ENCODE measurements at places on chromosomes 12 and 14.

GRCh38 chr12:65786041-65786440 lies 38.2 kb upstream of the HMGA2 start:
- DNase-seq: no peak

DNA sequence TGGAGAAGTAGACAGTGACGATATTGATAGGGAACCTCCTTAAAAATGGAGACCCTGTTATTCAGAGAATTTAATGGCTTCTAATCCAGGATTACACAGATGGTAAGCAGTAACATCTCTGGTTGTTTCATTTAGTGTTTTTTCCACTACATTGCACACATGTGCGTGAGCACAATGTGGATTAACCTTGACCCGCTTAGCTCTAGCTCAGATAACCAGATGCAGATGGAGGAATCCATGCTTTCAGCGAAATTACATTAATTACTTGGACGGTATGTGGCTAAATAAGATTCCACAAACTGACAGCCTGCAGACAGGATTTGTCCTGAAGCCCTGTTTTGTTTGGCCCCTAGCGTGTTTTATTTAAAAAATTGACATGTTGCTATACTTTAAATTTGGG lies 378.4 kb downstream of the CCDC91 start:
- DNase-seq: no peak

DNA sequence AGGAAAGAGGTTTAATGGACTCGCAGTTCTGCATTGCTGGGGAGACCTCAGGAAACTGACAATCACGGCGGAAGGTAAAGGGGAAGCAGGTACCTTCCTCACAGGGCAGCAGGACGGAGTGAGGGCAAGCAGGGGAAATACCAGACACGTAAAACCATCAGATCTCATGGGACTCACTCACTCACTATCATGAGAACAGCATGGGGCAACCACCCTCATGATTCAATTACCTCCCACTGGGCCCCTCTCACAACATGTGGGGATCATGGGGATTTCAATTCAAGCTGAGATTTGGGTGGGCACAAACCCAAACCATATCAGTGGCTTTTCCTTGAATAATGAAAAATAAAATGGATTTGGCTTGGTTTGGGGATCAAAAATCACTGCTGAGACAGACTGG lies 380.5 kb downstream of the VRK1 start:
- no peak for DNase-seq

GRCh38 chr12:126425264-126425663 lies 1360.0 kb downstream of the AACS start:
- DNase-seq: no peak

GRCh38 chr12:111991946-111992345 lies 21.0 kb downstream of the TMEM116 start:
- no peak for DNase-seq

- no peak for DNase-seq
Measured at GRCh38 chr12:54193434-54193833, 4.6 kb upstream of the SMUG1 start.

GRCh38 chr12:8905546-8905945 lies 8.8 kb upstream of the PHC1 start:
- no peak for DNase-seq

DNA sequence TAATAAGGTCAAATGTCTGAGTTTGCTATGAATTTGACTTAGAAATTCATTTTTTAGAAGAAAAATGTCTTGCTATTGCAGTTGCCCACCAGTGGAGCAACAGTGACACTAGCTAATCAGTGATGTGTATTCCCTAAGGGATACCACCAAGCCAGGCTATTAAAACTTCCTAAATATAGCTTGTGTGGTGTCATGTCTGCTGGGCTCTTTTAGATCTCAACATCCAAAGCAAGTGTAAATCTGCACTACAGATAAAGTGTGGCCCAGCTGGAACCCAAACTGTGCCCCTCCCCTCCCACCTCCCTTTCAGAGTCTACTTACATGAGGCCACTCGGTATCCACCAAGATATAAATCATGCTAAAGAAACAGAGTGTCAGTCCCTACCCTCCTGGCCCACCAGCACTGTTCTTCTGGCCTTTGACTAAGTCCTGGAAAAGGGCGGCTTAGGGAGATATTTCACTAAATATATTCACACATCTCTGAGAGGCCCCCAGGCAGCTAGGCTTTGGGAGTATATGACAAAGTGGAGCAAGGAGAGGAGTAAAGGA lies 53.8 kb downstream of the SLC35F4 start:
- no peak for DNase-seq

GRCh38 chr12:21539797-21540196 lies 13.7 kb downstream of the SPX start:
- no peak for DNase-seq

DNA sequence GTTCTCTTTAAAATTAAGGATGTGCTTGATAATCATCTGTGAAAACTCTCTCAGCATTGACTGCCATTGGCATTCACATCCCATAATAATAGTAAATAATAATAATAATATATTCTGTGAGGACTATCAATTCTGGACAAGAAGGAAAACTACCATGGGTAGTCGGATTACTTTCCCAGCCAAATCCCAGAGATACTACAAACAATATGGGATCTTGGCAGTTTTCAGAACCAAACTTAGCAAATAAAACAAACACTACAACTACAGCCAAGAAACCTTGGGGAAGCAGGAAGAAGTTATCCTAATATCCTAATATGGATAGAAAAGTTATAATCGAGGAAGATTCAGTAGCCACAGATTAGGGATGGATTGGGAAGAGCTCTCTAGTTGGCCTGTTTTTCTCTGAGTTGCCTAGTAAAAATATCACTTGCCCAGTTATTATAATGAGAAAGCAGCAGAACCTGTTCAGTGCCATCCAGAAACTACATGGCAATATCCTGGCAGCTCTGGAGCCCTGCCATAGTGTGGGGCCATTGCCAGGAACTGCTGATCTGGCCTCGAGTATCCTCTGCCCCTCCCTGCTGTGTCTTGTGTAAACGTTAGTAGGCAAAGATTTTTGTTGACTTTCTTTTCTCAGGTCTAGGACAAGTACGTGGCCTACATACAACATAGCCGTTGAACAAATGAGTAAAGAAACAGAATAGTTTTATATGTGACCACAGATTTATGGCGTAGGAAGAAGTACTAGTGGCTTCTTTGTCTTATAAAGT lies 193.5 kb downstream of the SLC2A13 start:
- DNase-seq: no peak

GRCh38 chr12:57272337-57273151 lies 21.6 kb upstream of the STAC3 start:
- DNase-seq: no peak

DNA sequence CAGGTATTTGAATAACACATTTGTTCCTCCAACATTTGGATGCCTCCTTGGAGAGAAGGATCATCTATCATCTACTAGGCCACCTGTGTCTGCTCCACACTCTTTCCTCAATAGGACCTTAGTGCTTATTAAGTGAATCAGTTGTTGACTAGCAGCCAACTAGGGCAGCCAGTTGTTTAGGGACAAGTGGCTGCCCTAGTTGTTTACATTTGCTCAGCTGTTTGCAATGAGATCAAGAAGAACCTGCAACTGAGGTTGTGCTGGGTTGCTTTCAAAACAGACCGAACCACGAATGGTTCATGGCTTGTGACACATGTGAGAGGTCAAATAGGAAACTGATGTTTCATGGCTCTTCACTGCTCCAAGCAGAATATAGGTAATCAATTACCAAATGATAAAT lies 53.8 kb downstream of the TMCC3 start:
- DNase-seq: no peak

DNA sequence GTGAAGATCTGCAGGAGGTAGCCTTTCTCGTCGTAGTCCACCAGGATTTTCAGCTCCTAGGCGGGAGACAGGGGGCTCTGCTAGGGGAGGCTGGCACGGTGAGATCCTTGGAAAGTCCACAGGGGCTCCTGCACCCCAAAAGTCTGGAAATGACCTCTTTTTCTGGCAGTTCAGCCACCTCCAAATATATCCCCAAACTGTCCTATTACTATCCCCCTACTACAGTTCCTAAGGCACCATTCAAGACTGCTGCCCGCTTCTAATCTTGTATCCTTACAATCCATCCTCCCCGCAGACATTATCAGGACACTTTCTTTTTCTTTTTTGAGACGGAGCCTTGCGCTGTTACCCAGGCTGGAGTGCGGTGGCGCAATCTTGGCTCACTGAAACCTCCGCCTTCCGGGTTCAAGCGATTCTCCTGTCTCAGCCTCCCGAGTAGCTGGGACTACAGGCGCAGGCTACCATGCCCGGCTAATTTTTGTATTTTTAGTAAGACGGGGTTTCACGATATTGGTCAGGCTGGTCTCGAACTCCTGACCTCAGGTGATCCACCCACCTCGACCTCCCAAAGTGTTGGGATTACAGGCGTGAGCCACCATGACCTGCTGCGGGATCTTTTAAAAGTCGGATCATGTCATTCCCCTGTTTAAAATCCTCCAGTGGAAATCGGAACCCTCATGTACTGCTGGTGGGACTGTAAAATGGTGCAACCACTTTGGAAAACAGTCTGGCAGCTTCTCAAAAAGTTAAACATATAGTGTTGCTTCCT lies 18.5 kb downstream of the HPD start:
- no peak for DNase-seq

DNA sequence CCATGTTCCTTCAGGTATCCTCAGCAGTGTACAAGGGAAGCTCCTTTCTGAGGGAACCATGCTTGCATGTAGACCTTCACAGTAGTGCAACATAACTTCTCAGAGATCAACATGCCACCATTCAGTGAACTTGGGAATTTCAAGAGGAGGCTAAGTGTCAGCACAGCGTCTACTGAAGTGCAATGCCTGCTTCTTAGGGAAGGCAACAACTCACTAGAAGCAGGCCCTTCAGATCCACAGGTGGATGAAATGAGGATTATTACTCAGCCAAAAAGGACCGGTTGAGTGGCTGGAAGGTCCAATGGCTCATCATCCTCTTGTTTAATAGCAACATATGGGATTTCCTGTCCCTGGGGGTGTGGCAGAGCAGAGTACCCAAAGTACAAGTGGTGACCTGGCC lies 18.7 kb downstream of the RNASE10 start:
- DNase-seq: no peak

DNA sequence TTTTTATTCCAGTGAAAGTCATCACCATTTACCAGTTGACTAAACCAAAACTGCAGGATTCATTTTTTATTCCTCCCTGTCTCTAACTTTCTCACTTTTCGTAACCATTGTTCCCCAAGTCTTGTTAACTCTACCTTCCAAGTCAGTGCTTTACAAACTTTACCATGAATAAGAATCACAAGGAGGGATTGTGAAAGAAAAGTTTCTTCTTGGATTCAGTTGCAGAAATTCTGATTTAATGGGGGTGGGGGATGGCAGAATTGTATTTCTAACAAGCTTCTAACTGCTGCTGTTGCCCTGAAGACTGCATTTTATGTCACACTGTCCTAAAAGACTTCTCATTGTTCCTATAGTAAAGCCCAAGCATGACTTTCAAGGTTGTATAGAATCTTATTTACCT lies 5.0 kb upstream of the RAB21 start:
- no peak for DNase-seq

DNA sequence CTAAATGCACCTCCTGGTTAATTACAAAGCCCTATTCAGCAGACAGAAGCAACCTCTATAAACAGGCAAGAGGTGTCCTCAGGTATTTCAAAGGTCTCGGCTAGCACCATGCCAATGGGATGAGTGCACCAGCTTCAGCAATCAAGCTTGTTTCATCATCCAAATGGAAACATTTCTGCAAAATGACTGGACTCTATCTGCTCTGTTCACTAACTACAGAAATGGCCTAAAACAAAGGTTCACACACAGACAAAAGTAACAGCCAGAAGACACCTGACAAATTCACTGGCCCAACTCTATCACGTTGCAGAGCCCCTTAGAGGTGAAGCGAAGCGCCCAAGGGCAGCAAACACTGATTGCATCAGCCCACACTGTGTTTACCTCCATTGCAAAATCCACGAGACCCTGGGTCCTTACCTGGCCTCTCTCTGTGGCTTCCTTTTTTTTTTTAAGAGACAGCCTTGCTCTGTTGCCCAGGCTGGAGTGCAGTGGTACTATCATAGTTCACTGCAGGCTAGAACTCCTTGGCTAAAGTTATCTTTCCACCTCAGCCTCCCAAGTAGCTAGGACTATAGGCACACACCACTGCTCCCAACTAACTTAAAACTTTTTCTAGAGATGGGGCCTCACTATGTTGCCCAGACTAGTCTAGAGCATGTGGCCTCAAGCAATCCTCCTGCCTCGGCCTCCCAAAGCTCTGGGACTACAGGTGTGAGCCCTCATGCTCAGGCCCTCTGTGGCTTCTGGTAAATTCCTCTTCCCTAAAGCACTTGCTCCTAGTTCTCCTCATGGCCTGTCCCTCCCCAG lies 8.5 kb upstream of the SYNE3 start:
- DNase-seq: no peak

DNA sequence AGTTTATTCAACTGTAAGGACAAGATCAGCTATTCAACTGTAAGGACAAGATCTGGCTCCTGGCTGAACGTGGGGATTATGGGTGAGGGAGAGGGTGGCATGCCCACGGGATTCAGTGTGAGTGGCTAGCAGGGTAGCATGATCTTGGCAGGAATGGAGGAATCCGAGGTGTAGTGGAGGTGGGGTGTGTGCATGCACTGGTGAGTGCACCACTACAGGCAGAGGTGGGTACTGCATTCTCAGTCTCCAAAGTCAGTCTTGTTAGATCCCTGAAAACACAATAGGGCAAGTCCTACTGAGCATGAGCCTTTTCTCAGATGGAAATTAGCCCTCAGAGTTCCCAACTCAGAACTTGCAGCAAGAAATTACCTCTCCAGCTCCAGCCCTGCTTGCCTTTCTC lies 32.2 kb upstream of the DCD start:
- DNase-seq: no peak

DNA sequence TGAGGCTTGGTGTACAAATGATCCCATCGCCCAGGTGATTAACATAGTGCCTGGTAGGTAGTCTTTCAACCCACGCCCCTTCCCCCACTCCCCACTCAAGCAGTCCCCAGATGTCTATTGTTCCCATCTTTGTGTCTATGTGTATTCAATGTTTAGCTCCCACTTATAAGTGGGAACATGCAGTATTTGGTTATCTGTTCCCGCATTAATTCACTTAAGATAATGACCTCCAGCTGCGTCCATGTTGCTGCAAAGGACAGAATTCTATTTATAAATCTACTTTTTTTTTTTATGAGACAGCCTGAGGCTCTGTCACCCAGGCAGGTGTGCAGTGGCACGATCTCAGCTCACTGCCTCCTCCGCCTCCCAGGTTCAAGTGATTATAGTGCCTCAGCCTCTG lies 15.7 kb downstream of the SPX start:
- no peak for DNase-seq

DNA sequence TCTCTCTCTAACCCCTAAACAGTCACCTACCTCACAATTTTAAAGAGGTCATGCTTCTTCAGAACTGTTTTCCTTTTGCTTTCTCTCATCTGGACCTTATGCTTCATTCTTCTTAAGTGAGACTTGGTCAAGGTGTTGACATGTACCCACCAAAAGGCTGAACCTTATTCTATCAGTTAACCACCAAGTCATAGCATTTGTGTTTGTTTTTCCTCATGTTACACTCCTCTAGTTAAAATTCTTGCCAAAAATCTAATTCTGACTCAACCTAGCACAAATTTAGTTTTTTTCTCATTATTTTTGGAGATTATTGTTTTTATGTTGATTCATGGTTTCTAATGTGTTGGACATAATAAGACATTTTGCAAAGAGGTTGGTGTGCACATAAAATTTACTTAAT lies 578.6 kb downstream of the SLC16A7 start:
- DNase-seq: no peak

- DNase-seq: no peak
Measured at GRCh38 chr12:66620026-66620425, 58.9 kb downstream of the GRIP1 start.

- DNase-seq: no peak
Measured at GRCh38 chr14:91112194-91112593, 1.7 kb upstream of the DGLUCY start.

Measured in CD4-positive, alpha-beta T cell treated with Interleukin-15 for 1 hour (primary cell).